ENCODE measurements at places on chromosomes 6 and 20. TPM values are rescaled to one million over a fixed set of nuclear protein-coding genes. Genes with fewer than 3 reads are reported as not detected.

The EYA4 gene
- total RNA-seq = not detected

- peak; percentile 96 for DNase-seq
Observed at GRCh38 chr20:51985013-51985415, 182.7 kb upstream of the SALL4 start.

DNA sequence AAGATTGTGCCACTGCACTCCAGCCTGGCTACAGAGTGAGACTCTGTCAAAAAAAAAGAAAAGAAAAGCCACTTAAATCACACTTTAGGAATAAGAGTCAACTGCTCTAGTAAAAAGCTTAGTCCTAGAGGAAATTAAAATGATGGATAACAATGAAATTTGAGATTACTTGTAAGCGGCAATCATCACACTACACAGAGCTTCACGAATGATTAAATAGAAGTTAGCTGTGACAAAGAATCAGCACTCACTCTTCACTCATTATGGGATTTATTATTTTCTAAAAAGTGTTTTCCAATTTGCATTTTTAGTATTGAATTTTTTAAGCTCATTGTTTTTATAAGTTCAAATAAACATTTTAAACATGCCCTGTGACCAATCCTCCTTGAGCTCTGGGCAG, 718.0 kb downstream of the UTRN start:
- no peak for DNase-seq

DNA sequence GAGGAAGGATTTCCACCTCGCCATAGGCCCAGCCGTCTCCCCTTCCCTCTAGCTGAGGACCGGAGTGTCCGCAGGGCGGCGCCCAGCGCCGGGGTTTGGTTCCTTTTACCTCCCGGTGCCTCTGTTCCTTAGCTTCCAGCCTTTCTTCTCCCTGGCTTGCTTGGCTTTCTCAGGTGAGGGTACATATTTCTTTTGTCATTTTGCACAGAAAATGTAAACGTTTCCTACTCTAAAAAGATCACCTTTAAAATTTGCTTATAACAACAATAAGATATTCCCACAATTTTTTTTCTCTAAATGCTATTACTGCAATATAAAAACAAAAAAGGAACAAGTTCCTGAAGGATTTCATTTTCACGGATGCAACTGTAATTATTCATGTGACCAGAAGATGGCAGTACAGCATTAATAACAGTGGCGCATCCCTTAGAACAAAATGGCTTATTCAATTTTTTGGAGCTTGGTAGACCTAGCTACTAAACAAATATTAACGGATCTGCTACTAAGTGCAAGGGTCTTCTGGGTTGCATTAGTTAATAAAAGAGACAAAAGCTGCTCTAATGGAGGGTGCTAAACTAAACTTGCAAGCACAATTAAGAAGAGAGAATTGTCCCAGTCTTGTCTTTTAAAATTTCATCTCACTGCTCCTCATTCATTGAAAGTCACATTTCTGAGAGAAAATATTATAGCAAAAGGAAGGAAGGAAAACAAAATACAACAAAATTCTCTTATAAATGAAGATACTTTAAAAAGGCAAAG, 172.9 kb downstream of the ADGRG6 start:
- peak; percentile 71 for DNase-seq

- no peak for DNase-seq
Observed at GRCh38 chr20:62989201-62989601, 17.6 kb downstream of the BHLHE23 start.

- DNase-seq = no peak
Observed at GRCh38 chr6:118621799-118622470, 29.5 kb downstream of the CEP85L start.
